ENCODE measurements at places on chromosomes 2 and 18.

GRCh38 chr2:158556124-158556523 lies 99.4 kb downstream of the PKP4 start:
- DNase-seq = no peak

- DNase-seq = no peak
These were observed 56.6 kb downstream of the SP100 start for GRCh38 chr2:230472621-230473018.

DNA sequence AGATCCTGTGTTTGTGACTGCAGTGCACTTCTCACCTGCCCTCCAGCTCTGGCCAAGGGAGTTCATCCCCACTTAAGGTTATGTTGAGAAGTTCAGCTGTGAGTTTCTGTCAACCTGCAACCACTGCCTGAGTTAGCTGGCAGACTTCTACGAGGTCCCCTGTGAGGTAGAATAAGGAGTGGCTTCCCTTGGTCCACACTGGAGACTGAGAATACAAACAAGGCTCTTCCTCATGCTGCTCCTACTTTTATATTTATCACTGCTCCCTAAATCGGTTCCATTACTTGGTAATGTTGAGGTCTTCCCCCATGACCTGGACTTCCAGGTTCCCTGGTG lies 353.2 kb upstream of the CWC22 start:
- no peak for DNase-seq

GRCh38 chr18:58682429-58683069 lies 11.3 kb downstream of the MALT1 start:
- no peak for DNase-seq

DNA sequence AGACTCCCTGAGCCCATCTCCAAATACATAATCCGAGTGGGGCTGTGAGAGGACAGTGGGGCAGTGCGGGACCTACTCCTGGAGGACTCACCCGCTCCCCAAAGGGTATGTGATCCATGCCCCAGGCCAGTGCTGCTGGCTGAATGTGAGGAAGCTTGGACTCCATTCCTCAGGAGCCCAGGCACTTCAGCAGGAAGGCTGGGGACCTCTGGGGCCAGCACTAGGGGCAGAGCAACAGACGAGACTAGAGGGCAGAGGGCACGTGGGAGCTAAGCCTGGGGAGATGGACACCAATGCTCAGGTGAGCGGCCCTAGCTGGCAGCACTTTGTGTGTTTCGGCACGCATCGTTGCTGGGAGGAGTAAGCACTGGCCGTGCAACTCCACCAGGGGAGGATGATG lies 84.9 kb downstream of the MALT1 start:
- no peak for DNase-seq

DNA sequence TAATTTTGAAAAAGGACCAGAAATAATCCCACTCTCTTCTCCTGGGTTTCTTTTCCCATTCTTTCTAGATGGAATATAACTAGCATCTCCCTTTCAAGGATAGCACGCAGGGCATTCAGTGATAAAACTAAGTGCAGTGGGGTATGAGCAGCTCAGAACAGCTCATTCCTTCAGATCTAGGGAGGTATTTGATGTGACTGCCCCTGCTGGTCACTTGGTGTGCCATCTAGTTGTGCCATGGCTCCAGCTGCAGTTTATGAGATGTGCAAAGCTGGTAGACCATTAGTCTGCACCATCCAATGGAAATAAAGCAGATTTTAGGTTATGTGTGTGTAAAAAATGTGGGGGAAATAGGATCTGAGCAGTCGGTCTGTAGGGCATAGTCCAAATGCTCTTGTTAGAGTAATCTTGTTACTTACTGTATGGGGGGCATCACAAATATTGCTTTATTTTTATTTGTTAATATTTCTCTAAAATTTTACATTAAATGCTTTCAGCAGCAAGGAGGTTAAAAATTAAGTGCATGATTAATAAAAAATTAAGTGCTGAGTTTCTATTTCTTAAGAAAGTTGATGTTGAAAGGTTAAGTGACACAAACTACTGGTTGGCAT lies 38.9 kb downstream of the CTAGE1 start:
- no peak for DNase-seq

DNA sequence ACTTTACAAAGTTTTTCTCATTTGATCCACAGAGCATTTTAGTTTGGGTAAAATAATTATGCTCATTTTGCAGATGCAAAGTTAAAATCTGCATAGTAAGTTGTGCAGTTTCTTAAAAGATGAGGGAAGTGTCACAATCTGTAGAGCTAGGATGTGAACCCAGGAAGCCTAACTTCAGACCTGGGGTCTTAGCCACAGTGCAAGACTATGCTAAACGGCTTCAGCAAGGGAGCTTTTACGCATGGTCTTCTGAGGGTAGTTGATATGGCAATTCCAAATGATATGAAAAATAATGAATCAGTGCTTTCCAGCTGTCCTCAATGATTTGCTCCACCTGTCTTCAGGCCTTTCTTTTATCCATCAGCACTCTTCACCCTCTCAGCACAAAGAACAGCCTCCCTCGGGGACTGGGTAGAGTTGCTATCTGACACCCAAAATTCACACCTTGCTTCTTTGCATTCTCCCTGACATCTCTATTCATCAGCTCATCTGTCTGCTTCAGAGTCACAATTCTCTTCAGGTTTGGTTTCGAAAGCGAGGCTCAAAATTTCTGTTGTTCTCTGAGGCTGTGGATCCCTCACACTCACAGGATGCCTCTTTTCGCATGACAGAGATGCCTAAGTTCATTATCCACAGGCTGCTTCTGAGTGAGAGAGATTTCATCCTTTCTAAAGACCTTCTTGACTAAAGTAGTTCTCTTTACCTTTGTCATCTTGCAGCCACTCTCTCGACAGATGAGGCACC lies 302.5 kb downstream of the NRXN1 start:
- no peak for DNase-seq

GRCh38 chr2:102001767-102002142 lies 10.0 kb downstream of the IL1R2 start:
- no peak for DNase-seq

GRCh38 chr2:158967731-158968395 lies 577 bp upstream of the TANC1 start:
- DNase-seq = no peak

DNA sequence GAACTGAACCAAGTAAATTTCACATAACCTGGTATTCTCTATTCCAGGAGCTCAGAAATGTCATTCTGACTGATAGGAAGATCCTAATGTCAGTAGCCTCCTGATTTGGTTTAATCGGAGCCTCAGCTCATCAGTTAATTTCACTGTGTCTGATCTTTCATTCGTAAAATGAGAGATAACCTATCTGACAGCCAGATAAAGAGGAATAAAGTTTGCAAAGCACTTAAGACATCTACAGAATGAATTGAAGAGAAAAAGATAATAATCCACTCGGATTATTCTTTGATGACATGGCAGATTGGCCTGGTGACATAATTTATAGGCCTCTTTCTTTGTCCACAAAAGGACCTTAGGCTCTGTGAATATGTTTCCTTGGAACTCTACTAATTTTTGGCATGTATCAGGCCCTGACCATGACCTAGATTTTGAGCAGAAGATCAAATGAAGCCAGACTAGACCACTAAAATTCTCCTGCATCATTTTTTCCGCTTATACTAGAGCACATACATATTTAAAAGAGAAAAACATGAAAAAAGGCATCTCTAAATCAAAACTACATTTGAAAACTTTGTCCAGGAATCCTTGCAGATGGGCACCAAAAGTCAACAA lies 312.4 kb downstream of the MTX2 start:
- no peak for DNase-seq

GRCh38 chr18:68916734-68917133 lies 118.9 kb downstream of the CCDC102B start:
- DNase-seq = no peak

DNA sequence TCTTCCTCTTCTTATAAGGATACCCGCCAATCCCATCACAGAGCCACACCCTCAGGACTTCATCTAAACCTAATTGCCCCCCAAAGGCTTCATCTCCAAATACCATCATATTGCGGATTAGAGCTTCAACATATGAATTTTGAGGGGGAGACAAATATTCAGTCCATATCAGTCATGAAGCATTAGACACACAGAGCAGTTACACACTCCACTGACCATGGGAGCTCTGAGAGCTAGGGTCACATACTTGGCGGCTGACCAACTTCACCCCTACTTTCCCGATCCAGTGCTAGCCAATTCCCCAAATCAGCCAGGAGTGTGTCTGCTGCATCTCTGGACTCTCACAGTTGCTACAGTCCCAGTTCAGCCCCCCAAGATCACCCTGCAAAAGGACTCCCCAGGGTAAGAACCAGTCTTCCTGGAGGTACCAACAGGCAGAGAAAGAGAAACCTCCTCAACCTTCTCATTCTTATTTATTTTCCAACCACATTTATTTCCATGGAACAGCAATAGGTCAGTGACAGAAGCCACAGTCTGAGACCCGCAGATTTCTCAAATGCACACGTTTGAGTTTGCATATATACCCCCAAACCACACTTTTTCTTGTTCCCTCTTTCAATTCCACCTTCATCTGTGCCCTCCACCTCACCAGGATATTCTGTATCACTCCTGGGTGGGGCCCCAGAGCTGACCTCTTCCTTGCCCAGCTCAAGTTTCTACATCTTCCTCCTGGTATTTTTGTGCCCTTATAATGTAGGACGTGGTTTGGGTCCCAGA lies 33.3 kb downstream of the SPP2 start:
- no peak for DNase-seq

DNA sequence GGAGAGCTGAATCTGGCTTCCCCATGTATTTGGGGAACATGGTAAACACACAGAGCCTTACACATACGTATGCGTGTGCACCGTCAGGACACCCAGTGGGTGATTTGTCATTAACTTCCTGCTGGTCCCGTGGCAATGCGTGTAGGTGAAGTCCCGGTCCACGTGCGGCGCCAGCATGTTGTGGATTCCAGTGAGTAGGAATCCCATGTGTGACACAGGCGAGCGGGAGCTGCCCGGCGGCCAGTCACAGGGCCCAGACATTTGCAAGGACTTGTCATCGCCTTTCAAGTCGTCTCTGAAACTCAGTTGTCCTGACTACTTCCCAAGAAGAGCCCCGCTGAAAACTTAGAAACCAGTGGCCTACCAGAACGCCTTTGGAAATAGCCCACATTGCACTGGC lies 102.0 kb downstream of the RNF144A start:
- DNase-seq = no peak

DNA sequence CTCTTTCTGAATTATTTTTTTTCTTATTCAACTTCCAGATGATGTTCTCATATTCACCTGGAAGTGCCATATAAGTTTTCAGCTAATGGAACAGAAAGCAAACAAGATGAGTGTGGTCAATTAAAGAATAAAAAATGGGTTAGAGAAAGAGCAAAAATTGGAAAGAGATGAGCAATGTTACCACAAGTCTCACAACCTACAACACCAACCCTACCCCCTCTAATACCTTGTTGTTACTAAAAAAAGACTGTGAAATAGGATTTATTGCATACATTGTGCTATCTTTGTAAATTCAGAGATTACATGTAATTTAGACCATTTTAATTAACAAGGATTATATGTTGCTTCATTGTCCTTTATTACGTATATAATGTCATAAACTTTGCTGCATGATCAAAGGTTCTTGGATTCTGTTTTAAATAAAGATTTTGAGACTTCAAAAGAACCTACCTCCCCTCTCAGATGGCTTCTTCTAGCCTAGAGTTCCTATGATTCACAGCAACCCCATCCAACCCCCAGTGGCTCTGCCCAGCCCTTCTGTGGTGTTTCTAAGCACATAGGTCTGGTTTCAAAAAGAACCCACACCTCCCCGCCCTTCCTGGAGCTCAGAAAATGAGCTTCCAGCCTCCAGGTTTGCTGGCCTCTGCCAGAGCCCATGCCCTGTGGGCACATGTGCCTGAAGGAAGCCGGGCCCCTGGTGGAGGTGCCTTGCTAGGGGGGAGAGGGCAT lies 24.7 kb downstream of the LGALSL start:
- no peak for DNase-seq

DNA sequence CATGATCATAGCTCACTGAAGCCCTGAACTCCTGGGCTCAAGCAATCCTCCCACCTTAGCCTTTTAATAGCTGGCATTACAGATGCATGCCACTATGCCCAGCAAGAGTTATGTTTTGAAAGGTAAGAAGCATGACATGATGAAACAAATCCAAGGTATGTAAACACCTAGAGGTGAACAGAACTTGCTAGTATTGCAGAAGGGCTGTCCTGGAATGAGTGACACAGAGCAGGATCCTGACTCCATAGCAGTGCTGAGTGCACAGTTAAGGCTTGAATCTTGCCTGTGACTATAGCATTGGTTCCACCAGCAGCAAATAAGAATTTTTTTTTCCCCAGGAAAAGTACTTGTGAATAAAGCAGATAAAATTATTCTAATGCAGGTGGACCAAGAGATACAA lies 309.5 kb downstream of the PIK3C3 start:
- DNase-seq = no peak

DNA sequence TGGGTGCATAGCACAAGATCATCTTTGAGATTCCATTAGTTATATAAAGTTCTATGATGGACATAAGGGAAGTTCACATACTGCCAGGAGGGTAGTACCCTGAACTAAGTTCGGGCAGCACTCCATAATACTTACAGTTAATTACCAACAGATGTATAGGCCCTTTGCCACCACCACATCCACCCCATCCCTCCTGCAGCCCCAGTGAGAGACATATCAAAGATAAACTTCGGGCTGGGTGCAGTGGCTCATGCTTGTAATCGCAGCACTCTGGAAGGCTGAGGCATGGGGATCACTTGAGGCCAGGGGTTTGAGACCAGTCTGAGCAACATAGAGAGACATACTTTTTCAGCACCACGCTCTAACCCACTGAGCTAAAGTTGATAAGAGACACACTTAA lies 46.4 kb upstream of the NPAS2 start:
- no peak for DNase-seq

DNA sequence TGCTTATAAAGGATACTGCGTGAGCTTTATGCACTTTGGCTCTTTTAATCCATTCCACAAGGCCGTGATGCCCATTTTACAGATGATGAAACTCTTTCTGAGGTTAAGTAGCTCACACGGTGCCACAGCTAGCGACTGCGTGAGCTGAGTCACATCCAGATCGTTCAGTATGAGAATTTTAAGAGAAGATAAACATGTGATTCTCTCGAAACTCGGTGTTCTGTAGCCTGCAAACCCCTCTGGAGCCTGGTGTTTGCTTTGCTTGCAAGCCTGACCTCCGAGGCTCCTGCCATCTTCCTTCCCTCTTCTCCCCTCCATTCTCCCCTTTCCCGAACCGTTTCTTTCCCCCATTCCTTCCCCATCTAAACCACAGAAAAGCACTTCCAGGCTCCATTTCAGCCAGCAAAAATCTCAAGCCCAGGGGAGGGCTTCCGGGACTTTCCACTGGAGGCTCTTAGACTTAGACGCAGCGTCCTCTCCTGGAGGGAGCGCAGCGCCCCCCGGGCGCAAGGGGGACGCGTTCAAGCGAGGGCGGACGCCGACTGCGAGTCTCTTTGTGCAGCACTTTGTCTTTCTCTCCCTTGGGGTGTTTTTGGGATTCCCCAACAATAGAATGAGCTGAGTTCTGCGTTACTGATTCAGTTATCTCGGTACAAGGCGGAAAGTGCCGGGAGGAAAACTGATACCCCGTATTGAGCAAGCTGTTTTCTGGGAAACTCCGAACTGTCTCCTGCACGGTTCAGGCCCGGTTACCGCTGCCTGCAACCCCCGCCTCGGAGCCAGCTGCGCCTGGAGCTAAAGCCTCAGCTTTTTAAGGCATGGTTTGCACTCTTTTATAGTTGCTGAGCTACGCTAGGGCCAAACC lies 38.0 kb downstream of the CYP1B1 start:
- no peak for DNase-seq

GRCh38 chr2:159817283-159817682 lies 19.3 kb upstream of the CD302 start:
- DNase-seq = no peak

GRCh38 chr2:237885111-237885930 lies 25.9 kb downstream of the RAMP1 start:
- DNase-seq = no peak

- no peak for DNase-seq
These were observed 493.3 kb downstream of the CMPK2 start for GRCh38 chr2:6372317-6372901.

- no peak for DNase-seq
These were observed 55.1 kb downstream of the RBBP8 start for GRCh38 chr18:22988208-22988607.

All from activated CD8-positive, alpha-beta memory T cell treated with anti-CD3 and anti-CD28 coated beads for 1 hour (primary cell).